ENCODE measurements at places on chromosomes 7 and 10. TPM values are rescaled to one million over a fixed set of nuclear protein-coding genes. Genes with fewer than 3 reads are reported as not detected.
A peak's percentile ranks its signal among the peaks of the same experiment; 100 is the strongest.

GRCh38 chr7:111190804-111191203 is 99.9 kb downstream of the LRRN3 start:
- H3K4me3 ChIP-seq = no peak overlapping the region
- H3K36me3 ChIP-seq = no peaks in the 10 kb centered on the region
- no peak overlapping the region for H3K27ac ChIP-seq
- no peaks in the 10 kb centered on the region for H3K4me1 ChIP-seq
- H3K27me3 ChIP-seq = no peaks in the 10 kb centered on the region
- DNase-seq = no peak

DNA sequence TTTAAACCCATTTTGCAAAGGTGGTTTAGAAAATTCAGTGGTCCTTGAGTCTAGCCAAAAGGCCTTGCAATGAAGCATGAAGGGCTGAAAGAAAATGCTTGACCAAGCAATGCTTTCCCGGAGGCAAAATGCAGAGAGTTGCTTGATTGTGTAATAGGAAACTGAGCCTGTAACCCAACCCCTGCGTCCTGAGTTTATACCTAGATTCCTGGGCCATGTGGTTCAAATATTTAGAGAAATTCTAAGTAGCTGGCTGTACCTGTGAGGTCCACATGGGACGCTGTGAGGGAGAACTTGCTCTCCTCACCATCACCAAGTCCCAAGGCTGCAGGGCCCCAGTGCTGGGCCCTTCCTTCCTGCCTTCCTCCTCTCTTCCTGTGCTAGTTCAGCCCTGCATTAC is 45.7 kb downstream of the CXCL12 start:
- no peaks in the 10 kb centered on the region for H3K4me1 ChIP-seq
- no peak overlapping the region for H3K27ac ChIP-seq
- H3K4me3 ChIP-seq = no peak overlapping the region
- H3K27me3 ChIP-seq = no peaks in the 10 kb centered on the region
- no peak for DNase-seq
- no peaks in the 10 kb centered on the region for H3K36me3 ChIP-seq

The CH25H gene
- total RNA-seq = 8.5 TPM

The TAS2R4 gene
- 0.38 TPM for total RNA-seq

The GHRHR gene
- total RNA-seq = 0.42 TPM

DNA sequence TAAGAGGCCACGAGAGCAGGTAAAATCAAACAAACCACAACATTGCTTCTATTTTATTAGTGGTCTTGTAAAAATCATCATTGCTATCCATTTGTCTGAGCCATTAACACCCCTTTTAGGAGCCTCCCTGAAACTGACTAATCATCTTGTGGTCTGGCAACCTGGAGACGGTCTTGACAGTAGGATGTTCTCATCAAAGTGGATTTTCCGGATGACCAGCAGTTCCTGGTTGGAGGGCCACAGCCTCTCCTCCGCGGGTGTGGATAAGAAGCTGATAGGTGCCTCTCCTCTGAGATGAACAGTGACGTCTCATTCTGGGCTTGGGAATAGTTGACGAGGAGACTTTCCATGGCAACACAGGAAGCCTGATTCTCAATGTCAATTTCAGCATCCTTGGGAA is 490.7 kb downstream of the TYW1 start:
- H3K27me3 ChIP-seq = no peaks in the 10 kb centered on the region
- no peak overlapping the region for H3K27ac ChIP-seq
- H3K36me3 ChIP-seq = no peaks in the 10 kb centered on the region
- no peaks in the 10 kb centered on the region for H3K4me1 ChIP-seq
- DNase-seq = no peak
- H3K4me3 ChIP-seq = no peak overlapping the region

DNA sequence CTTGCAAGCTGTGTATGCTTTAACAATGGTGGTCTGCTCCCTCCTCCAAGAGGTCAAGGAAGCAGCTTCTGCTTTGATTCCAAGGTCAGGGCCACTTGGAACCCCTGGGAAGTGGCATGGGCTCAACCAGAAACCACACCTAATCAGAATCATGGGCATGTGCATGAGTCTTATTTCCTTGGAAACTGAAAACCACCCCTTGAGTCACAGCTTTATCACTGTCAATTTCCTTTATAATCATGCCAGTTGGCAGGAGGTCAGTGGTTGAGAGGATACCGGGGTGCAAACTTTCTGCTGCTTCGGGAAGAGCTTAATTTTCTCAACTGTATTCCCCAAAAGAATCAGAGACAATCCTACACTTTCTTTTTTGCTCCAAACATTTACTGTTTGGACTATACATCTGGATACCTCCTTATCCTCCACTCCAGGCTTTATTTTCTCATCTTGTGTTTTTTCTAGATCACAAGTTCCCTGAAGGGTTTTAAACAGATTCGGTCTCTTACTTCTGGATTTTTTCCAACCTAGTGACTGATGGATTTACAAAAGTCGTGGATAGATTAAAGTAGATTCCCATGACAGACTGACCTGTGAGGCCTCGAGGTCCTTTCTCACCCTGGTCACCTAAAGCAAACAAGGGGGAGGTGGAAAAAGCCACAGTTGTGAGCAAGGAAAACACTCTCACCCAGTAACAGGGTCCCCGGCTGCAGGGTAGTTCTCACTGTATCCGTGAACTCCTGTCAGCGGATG is 36.0 kb downstream of the COL17A1 start:
- H3K4me3 ChIP-seq = no peak overlapping the region
- no peak overlapping the region for H3K27ac ChIP-seq
- no peaks in the 10 kb centered on the region for H3K4me1 ChIP-seq
- no peaks in the 10 kb centered on the region for H3K36me3 ChIP-seq

The CALHM1 gene
- total RNA-seq = 0.09 TPM

The SLIT1 gene
- 5.9 TPM for total RNA-seq

DNA sequence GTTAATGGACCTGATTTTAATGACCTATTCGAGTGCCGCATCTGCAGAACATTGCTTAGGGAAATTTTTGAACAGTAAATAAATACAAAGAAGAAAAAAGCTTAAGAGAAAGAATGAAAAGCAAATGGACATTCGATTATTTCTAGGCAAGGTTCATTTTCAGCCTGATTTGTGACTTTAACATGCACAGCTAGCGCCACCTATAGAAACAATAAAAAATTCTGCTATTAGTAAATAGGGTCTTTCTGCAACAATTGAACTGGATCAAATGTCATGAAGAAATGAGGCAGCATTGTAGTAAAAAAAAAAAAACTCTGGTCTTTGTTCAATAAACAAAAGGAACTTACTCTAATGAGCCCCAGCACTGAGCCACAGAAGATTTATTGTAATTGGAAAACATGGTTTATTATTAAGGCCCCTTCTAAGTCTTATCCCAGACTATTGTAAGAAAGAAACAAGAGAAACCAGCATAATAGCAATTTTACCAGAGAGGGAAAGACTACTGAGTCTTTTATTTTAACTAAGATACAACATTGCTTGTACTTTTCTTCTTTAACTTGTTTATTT is 41.4 kb upstream of the GHITM start:
- H3K27ac ChIP-seq = no peak overlapping the region
- no peak for DNase-seq
- H3K36me3 ChIP-seq = no peaks in the 10 kb centered on the region
- no peaks in the 10 kb centered on the region for H3K27me3 ChIP-seq
- H3K4me1 ChIP-seq = no peaks in the 10 kb centered on the region

- no peaks in the 10 kb centered on the region for H3K4me1 ChIP-seq
- DNase-seq = no peak
- H3K27ac ChIP-seq = no peak overlapping the region
- H3K4me3 ChIP-seq = no peak overlapping the region
- H3K36me3 ChIP-seq = no peaks in the 10 kb centered on the region
These were observed 597.5 kb downstream of the REEP3 start for GRCh38 chr10:64118736-64119135.

- no peak for DNase-seq
- no peaks in the 10 kb centered on the region for H3K27me3 ChIP-seq
- H3K4me3 ChIP-seq = no peak overlapping the region
- H3K27ac ChIP-seq = no peak overlapping the region
- H3K4me1 ChIP-seq = no peaks in the 10 kb centered on the region
These were observed 60.0 kb downstream of the CHN2 start for GRCh38 chr7:29254591-29254990.

- H3K27ac ChIP-seq = no peak overlapping the region
- H3K4me3 ChIP-seq = no peak overlapping the region
- H3K36me3 ChIP-seq = no peaks in the 10 kb centered on the region
- DNase-seq = no peak
- no peaks in the 10 kb centered on the region for H3K27me3 ChIP-seq
These were observed 56.6 kb upstream of the RAB18 start for GRCh38 chr10:27447540-27447939.

GRCh38 chr10:103695584-103696005 is 159.8 kb downstream of the SH3PXD2A start:
- no peak overlapping the region for H3K27ac ChIP-seq
- DNase-seq = no peak
- no peaks in the 10 kb centered on the region for H3K36me3 ChIP-seq
- H3K27me3 ChIP-seq = peaks cover 44% of the 10 kb centered on the region
- H3K4me1 ChIP-seq = peaks cover 7% of the 10 kb centered on the region

DNA sequence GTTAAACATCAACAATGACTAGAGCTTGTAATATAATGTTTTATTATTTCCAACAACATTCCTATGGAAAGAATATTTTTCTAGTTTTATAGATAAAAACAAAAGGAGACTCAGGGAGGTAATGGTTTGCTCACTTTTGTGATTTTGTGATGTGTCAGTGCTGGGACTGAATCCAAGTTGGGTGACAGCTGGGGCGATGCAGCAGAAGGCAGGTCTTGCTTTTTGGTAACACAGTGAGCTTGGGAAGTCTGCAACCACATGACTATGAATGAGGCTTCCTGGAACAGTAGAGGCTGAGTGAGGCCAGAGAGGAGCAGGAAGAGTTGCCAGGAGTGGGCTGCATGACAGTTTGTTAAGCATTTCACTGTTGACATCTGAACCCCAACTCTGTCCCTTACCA is 4.9 kb upstream of the YKT6 start:
- H3K27ac ChIP-seq = no peak overlapping the region
- DNase-seq = no peak
- peaks cover 3% of the 10 kb centered on the region for H3K27me3 ChIP-seq
- peaks cover 5% of the 10 kb centered on the region for H3K4me1 ChIP-seq

The VWC2 gene
- total RNA-seq = 0.05 TPM

GRCh38 chr7:13988731-13989125 is 738 bp downstream of the ETV1 start:
- no peak overlapping the region for H3K27ac ChIP-seq
- H3K4me1 ChIP-seq = peaks cover 26% of the 10 kb centered on the region
- H3K36me3 ChIP-seq = no peaks in the 10 kb centered on the region
- H3K4me3 ChIP-seq = no peak overlapping the region

The ANKRD30A gene
- not detected for total RNA-seq

GRCh38 chr10:89278034-89278535 is 23.8 kb upstream of the IFIT2 start:
- peak overlapping the region; percentile 63 for H3K27ac ChIP-seq
- no peaks in the 10 kb centered on the region for H3K36me3 ChIP-seq
- H3K27me3 ChIP-seq = no peaks in the 10 kb centered on the region

The DNAJC12 gene
- 4.4 TPM for total RNA-seq

DNA sequence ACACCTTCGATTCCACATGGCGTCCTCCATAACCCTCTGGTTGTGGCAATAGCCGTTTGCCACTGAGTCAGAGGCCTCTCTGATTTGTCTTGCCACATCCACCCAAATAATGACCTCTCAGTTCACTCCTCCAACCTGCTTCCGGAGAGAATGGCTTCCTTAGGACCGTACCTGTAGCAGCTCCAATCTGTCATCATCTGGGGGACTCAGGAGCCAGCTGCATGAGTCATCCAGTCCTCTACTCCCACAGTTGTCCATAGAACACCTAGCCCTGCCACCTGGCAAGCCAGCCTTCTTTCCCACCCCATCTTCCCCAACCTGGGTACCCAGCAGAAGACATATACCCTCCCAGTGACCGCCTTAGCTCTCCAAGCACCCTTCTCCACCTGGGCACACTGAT is 64.4 kb upstream of the MXI1 start:
- H3K36me3 ChIP-seq = no peaks in the 10 kb centered on the region
- no peak for DNase-seq
- H3K4me3 ChIP-seq = no peak overlapping the region

The SLC4A2 gene
- total RNA-seq = 22.9 TPM

- no peak overlapping the region for H3K4me3 ChIP-seq
- H3K4me1 ChIP-seq = no peaks in the 10 kb centered on the region
- H3K27ac ChIP-seq = no peak overlapping the region
- no peaks in the 10 kb centered on the region for H3K27me3 ChIP-seq
These were observed 123.9 kb upstream of the FAM171A1 start for GRCh38 chr10:15494850-15495506.

- no peaks in the 10 kb centered on the region for H3K4me1 ChIP-seq
- no peak overlapping the region for H3K27ac ChIP-seq
- H3K36me3 ChIP-seq = peaks cover 26% of the 10 kb centered on the region
- DNase-seq = no peak
- no peak overlapping the region for H3K4me3 ChIP-seq
These were observed 9.0 kb downstream of the GATAD1 start for GRCh38 chr7:92456236-92456635.

GRCh38 chr10:12250181-12250580 is 54.2 kb downstream of the CDC123 start:
- no peaks in the 10 kb centered on the region for H3K27me3 ChIP-seq
- peaks cover 53% of the 10 kb centered on the region for H3K36me3 ChIP-seq
- H3K4me3 ChIP-seq = no peak overlapping the region
- no peaks in the 10 kb centered on the region for H3K4me1 ChIP-seq
- no peak for DNase-seq
- no peak overlapping the region for H3K27ac ChIP-seq

DNA sequence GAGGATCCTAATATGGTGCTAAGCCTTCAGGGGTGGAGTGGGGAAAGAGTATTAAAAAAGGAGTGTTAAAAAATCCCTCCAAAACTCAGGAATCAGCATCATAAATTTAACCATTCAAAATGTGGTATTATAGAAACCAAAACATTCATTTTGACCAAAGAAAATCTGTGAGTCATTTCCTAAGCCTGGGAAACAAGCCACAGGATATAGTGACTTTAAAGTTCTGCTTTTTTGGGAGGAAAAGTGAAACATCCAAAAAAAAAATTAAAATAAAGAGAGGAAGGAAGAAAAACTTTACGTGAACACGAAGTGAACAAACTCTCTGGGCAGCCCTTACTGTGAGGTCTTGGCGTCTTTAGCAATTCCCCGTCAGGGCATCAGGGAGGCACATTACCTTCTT is 74.0 kb upstream of the GSDME start:
- H3K4me1 ChIP-seq = peaks cover 3% of the 10 kb centered on the region
- H3K27me3 ChIP-seq = no peaks in the 10 kb centered on the region
- no peak for DNase-seq
- no peak overlapping the region for H3K27ac ChIP-seq
- peaks cover 21% of the 10 kb centered on the region for H3K36me3 ChIP-seq

The HMX2 gene
- 0.05 TPM for total RNA-seq
